ENCODE measurements at places on chromosomes 13 and 19.

- no peak for DNase-seq
These were observed 6.9 kb upstream of the SBK3 start for GRCh38 chr19:55552206-55552605.

DNA sequence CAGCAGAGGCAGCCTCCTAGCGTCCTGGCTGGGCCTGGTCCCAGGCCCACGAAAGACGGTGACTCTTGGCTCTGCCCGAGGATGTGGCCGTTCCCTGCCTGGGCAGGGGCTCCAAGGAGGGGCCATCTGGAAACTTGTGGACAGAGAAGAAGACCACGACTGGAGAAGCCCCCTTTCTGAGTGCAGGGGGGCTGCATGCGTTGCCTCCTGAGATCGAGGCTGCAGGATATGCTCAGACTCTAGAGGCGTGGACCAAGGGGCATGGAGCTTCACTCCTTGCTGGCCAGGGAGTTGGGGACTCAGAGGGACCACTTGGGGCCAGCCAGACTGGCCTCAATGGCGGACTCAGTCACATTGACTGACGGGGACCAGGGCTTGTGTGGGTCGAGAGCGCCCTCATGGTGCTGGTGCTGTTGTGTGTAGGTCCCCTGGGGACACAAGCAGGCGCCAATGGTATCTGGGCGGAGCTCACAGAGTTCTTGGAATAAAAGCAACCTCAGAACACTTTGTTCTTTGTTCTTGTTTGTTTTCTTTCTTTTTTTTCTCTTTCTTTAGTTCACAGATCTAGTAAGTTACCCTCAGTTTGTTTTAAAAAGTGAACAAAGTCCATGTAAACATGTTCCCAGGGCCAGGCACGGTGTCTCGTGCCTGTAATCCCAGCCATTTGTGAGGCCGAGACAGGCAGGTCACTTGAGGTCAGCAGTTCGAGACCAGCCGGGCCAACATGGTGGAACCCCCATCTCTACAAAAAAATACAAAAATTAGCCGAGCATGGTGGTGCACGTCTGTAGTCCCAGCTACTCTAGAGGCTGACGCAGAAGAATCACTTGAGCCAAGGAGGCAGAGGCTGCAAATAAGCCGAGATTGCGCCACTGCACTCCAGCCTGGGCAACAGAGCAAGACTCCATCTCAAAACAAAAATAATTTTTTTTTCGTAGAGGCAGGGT is 10.2 kb downstream of the ANGPTL4 start:
- no peak for DNase-seq

GRCh38 chr19:28794301-28794700 is 418.6 kb downstream of the UQCRFS1 start:
- no peak for DNase-seq

DNA sequence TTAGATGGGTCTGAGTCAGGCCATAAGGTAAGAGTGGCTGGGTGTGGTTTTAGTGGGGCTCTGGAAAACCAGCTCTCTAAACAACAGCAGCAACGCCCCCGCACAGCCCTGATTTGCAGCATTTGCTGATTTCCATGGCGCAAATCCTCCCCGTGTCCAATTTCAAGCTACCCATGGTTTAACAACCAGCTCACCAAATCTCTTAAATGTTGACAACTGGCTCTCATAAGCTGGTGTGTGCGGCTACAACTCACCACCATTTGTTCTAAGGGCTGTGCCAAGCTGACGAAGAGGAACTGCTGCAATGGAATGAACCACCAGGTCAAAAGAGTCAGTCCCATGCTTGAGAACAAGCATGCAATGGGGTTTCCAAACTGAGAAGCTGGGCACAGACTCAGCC is 22.9 kb downstream of the PARP4 start:
- DNase-seq, result no peak

DNA sequence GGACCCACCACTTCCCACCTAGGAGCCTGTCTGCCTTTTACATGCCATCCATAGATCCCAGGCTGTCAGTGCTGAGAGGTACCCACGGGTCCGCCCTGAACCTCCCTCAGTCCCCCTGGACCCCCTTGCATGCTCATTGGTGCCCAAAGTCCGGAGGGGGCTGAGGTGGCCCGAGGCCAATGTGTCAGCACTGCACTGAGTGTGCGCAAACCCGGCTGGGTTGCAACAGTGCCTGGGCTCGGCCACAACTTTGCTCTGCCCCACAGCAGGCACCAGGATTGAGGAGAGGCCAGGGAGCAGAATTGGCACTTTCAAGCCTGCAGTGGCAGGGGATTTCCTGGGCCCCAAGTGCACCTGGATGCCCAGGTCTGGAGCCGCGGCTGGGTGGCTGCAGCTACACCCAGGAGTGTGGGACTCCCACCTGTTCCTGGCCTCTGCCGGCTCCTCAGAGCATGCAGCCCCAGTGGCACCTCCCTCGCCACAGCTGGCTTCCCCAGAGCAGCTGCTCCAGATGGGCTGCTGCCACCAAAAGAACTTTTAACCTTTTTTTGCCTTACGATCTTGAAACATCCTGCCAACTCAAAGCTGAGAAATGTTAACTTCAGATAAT is 837.0 kb downstream of the SLITRK6 start:
- no peak for DNase-seq

DNA sequence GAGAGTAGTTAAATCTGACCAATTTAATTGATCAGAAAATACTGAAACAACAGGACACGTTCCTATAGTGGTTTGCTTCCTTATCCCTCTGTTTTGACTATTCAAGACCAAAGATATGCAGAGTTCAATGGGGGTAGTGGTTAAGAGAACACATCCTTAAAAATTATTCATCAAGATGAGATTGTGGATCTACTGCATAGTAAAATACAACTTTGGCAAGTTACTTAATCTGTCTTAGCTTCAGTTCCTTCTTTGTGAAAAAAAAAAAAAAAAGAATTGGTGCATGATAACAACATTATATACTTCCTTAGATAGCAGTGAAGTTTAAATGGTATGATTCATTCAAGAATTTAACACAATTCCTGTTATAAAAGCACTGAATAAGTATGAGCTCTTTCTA is 552.1 kb downstream of the DCT start:
- DNase-seq, result no peak

DNA sequence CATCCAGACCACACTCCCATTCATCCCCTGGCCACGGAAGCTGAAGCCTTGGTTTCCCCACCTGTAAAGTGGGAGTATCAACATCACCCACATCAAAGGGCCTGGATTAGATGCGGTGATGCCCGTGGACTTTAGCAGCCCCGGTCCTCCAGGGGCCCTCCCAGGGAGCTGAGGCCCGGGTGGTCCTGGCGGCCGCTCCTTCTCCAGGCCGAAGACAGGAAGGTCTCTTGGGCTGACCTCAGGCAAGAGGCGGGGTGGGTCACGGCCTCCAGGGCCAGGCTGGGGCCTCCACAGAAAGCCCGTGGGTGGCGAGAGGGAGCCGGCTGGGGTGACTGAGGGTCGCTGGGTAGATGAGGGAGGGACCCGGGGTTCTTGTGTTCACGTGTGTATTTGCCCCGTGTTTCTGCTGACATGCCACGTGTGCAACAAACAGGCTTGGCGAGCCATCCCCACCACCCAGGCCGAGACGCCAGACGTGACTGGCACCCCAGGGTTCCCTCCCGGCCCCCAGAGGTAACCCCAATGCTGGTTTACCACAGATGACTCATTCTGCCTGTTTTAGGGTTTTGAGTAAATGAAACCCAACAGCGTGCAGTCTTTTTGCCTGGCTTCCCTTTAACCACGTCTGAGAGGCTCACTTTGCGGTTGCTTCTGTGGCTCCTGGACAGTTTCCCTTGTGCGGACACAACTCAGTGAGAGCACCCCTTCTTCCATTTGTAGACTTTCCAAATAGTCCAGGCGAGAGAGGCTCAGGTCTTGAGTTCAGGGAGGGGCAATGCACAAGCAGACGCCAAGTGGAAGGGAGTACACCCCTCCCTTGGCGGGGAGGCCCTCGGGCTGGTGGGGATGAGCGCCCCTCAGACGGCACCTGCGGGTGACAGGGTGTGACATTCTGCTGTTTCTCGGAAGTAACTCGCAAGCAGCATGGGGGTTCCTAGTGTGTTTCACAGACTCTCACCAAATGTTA is 42.9 kb downstream of the C13orf46 start:
- DNase-seq, result no peak

- no peak for DNase-seq
These were observed 120.7 kb upstream of the OBI1 start for GRCh38 chr13:78779608-78780007.

DNA sequence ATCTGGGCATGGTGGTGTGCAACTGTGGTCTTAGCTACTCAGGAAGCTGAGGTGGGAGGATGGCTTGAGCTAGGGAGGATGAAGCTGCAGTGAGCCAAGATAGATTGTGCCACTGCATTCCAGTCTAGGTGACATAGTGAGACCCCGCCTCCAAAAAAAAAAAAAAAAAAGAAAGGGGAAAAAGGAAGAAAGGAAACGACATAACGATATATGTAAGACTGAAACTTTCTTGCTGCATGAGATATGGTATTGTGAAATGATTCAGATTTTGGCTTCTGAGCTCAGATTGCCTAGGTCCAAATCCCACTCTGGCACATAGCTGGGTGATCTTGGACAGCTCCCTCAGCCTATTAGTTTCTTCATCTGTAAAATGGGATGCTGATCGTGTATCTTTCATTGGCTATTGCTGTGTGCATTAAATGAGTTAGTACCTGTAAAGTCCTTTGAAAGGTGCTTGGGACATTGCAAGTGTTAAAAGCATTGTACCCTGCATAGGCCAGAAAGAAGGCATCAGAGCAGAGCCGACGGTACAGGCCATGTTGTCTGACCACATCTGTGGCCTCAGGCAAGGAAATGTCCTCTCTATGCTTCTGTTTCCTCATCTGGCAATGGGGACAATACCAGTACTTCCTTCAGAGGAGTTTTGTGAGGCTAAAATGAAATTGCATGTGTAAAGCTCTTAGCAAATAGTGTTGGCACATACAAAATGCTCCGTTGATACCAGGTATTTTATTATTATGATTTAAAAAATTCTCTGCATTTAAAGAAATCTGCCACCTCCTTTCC is 32.6 kb upstream of the SLC46A3 start:
- DNase-seq, result no peak

DNA sequence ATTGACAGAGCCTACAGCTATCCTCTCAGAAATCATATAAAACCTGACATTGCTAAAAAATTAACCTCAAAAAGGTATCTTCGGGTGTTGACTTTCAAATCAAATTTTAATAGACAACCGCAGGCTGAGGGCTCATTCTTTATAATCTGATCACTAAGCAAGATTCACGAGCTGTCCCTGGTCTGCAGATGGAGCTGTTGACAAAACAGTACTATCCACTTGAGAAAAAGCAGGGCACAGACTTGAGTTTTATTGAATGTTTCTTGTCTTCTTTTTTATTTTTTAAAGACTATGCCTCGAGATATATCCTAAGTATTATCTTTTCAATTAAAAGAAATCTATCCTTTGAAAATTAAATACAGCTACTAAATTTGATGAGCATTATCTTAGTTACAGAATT is 540.5 kb downstream of the PCDH9 start:
- no peak for DNase-seq

Data from kidney epithelial cell (primary cell).